Putamen (tissue), 1 donor: ENCODE measurements at places on chromosomes 16 and 17.
A peak's percentile ranks its signal among the peaks of the same experiment; 100 is the strongest.

DNA sequence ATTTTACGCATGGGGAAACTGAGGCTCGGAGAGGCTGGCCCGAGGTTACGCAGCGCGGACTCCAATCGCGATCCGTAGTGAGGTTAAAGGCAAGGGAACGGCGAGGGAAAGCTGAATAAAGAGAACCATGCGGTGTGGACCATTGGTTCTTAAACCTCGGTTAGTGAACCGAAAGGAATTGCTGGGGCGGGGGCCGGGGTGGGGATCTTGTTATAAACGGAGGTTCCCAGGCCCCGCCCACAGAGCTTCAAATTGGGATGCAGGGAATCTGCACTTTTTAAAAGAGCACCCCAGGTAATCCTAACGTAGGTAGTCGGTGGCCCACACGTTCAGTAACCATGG is 524 bp downstream of the IQCK start:
- DNase-seq: no peak

GRCh38 chr16:5541356-5541755 is 443.8 kb upstream of the EEF2KMT start:
- no peak for DNase-seq

DNA sequence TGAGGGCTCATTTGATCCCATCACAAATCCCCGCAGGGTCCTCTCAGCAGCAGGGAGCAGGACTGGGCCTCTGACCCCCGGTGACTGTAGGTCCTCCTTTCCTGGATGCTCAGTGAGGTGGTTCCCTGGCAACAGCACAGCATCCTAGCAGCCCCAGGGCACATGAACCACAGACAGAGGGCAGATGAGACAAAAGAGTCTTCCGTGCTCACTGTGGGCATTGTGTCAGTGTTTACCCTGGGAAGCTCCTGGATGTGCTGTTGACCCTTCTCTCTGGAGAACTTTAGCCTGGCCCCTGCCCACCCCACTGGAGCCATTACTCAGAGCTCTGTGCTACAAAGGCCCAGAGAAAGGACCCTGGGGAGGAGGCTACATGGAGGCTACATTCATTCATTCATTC is 21.7 kb upstream of the TMEM220 start:
- DNase-seq: no peak

- DNase-seq: peak; percentile 51
These were observed 14.4 kb downstream of the CDIPT start for GRCh38 chr16:29848420-29849297.

DNA sequence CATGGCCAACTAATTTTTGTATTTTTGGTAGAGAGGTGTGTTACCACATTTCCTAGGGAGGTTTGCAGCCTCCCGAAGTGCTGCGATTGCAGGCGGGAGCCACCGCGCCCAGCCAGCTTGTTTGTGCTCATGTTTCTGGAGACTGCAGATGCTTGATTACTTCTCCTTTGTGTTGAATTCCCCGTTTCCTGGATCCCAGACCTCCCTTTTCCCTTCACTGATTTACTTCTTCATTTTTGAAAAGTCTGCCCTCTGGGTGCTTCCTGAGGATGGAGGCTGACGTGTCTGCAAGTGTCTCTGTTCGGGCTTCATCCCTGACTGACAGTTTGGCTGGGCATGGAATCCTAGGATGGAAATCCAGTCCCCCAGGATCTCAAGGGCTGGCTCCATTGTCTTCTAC is 7.0 kb upstream of the TRIM47 start:
- DNase-seq: no peak

- no peak for DNase-seq
These were observed 264.7 kb downstream of the C16orf95 start for GRCh38 chr16:87052506-87052905.
